ENCODE measurements at places on chromosomes 5 and 9. TPM values are rescaled to one million over a fixed set of nuclear protein-coding genes. Genes with fewer than 3 reads are reported as not detected.

Gene SUSD3
- total RNA-seq, result 3.7 TPM

Gene TTC39B
- 6.7 TPM for total RNA-seq

Gene DIAPH1
- 33.2 TPM for total RNA-seq

Gene IFNK
- total RNA-seq, result not detected

Gene C1QTNF2
- 27.8 TPM for total RNA-seq

Gene F2RL2
- 9.8 TPM for total RNA-seq

Gene BTNL8
- not detected for total RNA-seq

Gene ANKRD34B
- total RNA-seq, result not detected

Gene ISL1
- total RNA-seq, result 0.41 TPM

Gene SHC3
- total RNA-seq, result 1.1 TPM

Gene GLRA1
- total RNA-seq, result not detected

Gene IFNA2
- total RNA-seq, result not detected

Gene GGTA1
- total RNA-seq, result 6.9 TPM

Gene MZB1
- 0.62 TPM for total RNA-seq

Gene HAPLN1
- 1.6 TPM for total RNA-seq

Gene PCDHGA1
- 1.8 TPM for total RNA-seq

Gene FBP2
- 83.0 TPM for total RNA-seq

Gene LHX2
- 4.2 TPM for total RNA-seq

Gene KDM3B
- total RNA-seq, result 80.2 TPM

Gene PCDHGB1
- total RNA-seq, result 3.7 TPM

Gene ALDH1B1
- 25.4 TPM for total RNA-seq

Gene IFNB1
- total RNA-seq, result not detected

Gene WNT8A
- total RNA-seq, result not detected

Gene MYMK
- 18.3 TPM for total RNA-seq

Gene IL5
- not detected for total RNA-seq

Gene SPAAR
- 1.8 TPM for total RNA-seq

Gene AFAP1L1
- total RNA-seq, result 121 TPM

Gene LCN6
- total RNA-seq, result not detected

Gene PTGDS
- 10.2 TPM for total RNA-seq

Gene SLC22A4
- total RNA-seq, result 1.7 TPM

Gene TSLP
- total RNA-seq, result 0.21 TPM

Gene ORM2
- total RNA-seq, result not detected

Gene FCN1
- 9.3 TPM for total RNA-seq

Gene RIC1
- 38.9 TPM for total RNA-seq

Gene TRPM6
- 0.72 TPM for total RNA-seq

Gene SHOC1
- not detected for total RNA-seq

Gene IL13
- not detected for total RNA-seq

Gene GCNT4
- 0.82 TPM for total RNA-seq

Gene PGM5
- 94.5 TPM for total RNA-seq

Gene ZDHHC11B
- total RNA-seq, result 5.3 TPM

Gene GPR151
- not detected for total RNA-seq

Gene INSL4
- not detected for total RNA-seq

Gene ABO
- 1.4 TPM for total RNA-seq

Gene PCDHGB7
- total RNA-seq, result 10.3 TPM

Gene NRARP
- 18.8 TPM for total RNA-seq

Gene ADAMTS13
- total RNA-seq, result 4.2 TPM

Gene PCDHB9
- 1.7 TPM for total RNA-seq

Gene SPEF2
- total RNA-seq, result 20.0 TPM

Gene PCDHB14
- total RNA-seq, result 7.8 TPM

Gene MARVELD2
- 3.2 TPM for total RNA-seq

Gene SLC4A9
- total RNA-seq, result 1.6 TPM

Data from tongue (tissue), 3 donors.